NCI-H2081 (cell line): ENCODE measurements at places on chromosomes 3 and 15.

DNA sequence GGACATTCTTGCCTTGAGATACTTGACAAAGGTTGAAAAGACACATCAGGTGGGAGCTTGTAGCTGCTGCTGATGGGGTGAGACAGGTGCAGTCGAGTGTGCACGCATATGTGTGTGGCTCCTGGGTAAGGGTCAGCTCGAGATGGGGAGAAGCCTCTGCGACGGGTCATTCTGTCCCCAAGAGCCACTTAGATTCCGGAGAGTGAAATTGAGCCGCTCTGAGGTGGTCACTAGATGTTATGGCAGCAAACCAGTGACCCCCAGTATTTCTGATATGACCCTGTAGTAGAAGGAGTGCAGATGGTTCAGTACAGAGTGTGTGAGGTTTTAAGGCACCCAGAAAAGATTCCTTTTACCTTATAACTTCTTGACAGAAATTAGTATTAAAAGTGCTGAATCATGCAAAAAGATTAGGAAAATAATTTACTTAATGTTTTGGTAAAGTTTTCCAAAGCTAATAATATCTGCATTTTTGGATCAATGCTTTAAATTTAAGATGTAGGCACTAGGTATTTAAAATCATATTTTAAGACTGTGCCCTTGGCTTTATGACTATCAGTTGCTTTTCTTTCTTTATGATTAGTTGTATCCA lies 241.9 kb upstream of the TOPAZ1 start:
- no peak for DNase-seq

- DNase-seq = no peak
Measured at GRCh38 chr3:113291572-113291971, 80.2 kb downstream of the BOC start.

GRCh38 chr15:81023483-81024264 lies 23.0 kb downstream of the TLNRD1 start:
- no peak for DNase-seq

DNA sequence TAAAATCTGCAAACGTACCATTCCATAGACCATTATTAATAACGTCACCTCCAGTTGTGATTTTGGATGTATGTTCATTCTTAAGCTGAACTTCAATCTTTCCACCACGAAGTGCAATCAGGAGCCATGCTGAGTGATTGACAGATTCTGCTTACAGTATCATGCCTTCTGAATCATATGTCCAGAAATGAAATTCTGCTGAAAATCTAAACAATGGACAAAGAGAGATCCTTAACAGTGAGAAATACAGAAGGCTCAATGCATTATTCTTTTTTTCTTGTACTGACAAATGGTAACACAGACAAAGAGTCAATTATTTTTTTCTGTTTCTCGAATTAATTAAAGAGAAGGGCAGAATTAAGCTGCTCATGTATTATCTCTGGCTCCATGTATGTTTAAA lies 1114.5 kb downstream of the EPHA3 start:
- DNase-seq = no peak

- DNase-seq = peak; percentile 55
Measured at GRCh38 chr3:173411375-173411973, 13.9 kb downstream of the NLGN1 start.

DNA sequence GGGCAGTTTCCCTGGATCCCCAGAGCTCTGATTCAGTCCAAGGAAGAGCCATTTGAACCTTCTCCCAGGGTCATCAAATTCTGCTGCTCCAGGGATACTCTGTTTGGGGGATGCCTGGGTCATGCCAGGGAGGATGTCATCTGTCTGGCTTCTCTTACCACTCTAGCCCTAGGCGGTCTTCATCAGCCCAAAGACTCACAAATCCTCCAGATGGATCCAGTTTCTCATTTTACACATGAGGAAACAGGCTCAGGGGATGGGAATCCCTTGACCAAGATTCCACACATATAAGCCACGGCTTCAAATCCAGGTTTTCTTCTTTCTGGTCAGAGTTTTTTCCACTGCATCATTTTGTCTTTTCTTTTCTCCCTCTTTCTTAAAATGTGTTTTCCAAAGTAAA lies 36.7 kb downstream of the SLC28A1 start:
- DNase-seq = no peak

DNA sequence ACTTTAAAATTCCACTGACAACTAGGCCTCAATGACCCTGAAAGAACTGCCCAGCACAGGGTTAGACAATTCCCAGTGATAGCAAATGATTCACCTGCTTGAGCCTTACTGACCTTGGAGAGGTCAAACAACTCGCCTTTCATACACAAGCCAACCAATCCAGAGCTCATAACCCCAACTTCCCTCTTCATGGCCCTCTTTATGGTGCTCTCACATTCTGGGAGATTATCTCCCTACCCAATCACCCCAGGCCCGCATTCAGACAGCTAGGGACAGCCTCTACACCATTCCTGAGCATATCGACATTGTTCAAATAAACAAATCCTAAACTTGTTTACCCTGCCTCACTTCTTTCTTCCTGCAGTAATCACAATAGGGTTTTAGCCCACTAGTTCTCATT lies 32.2 kb upstream of the COLQ start:
- no peak for DNase-seq

DNA sequence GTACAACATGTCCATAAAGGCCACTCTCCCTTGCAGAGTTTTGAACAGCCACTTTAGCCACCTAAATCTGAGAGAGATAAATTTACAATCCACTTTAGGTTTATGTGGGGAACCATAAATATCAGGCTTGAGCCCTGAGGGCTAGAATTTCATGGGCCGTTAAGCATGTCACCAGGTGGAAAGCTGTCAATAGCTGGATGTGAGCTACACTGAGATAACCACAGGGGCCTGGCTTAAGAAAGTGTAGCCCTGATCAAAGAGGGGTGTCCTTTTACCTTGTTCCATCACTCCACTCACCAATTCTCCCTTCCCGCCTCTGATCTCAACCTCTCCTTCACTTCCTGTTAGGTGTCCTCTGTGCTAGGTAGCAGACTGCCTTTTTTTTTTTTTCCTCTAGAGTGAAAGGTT lies 172.8 kb upstream of the ICE2 start:
- peak; percentile 45 for DNase-seq

GRCh38 chr15:58227706-58228543 lies 89.7 kb downstream of the AQP9 start:
- peak; percentile 68 for DNase-seq

DNA sequence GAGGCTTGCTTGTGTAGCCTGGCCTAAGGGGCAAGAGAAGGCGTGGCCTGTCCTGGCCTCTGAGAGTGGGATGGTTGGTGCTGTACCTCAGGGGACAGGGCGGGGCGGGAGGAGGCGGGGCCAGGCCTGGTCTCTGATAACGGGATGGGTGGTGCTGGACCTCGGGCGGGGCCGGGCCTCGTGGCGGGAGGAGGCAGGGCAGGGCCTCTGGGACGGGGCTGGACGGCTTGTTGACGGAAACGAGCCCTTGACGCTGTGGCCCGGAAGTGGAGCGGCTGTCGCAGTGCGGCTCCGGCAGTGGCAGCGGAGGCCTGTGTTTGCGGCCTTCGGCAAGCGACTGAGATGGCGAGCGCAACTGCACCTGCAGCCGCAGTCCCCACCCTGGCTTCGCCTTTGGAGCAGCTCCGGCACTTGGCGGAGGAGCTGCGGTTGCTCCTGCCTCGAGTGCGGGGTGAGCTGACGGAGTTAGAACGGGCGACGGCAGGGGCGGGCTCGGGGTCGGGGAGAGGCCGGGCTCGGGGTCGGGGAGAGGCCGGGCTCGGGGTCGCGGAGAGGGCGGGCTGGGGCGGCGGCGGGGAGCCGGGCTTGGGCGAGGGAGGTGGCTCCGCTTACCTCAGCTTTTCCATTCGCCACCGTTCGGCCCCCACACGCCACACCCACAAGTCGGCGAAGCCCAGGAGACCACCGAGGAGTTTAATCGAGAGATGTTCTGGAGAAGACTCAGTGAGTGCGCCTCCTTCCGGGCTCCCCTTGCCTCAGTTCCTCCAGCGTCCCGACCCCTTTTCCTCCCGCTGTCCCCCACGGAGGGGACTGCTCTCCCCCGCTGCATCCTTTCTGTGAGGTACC lies at the start of gene CCNDBP1:
CCNDBP1 (plus strand) TSS at position 247 of the 846 bp plus-strand sequence; CDS start at position 343, 96 bp downstream.
- peak; percentile 83 for DNase-seq

GRCh38 chr3:94822298-94822697 lies 759.4 kb downstream of the NSUN3 start:
- no peak for DNase-seq

GRCh38 chr15:79067072-79067833 lies 23.3 kb downstream of the RASGRF1 start:
- DNase-seq = no peak

GRCh38 chr3:104514776-104515175 lies 851.9 kb upstream of the ALCAM start:
- DNase-seq = no peak

GRCh38 chr3:98980915-98981596 lies 79.6 kb upstream of the DCBLD2 start:
- DNase-seq = no peak

DNA sequence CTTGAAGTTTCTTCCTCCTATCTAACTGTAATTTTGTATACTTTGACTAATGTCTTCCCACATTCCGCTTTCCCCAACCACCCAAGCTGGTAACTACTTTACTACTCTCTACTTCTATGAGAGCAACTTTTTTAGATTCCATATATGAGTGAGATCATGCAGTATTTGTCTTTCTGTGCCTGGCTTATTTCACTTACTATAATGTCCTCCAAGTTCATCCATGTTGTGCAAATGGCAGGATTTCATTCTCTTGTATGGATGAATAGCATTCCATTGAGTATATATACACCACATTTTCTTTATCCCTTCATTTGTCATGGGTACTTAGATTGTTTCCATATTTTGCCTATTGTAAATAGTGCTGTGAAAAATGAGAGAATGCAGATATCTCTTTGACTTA lies 78.5 kb upstream of the CCNL1 start:
- DNase-seq = no peak

GRCh38 chr3:127606086-127606805 lies 8.0 kb downstream of the MCM2 start:
- no peak for DNase-seq

- no peak for DNase-seq
Measured at GRCh38 chr3:152328841-152329240, 60.1 kb downstream of the MBNL1 start.

DNA sequence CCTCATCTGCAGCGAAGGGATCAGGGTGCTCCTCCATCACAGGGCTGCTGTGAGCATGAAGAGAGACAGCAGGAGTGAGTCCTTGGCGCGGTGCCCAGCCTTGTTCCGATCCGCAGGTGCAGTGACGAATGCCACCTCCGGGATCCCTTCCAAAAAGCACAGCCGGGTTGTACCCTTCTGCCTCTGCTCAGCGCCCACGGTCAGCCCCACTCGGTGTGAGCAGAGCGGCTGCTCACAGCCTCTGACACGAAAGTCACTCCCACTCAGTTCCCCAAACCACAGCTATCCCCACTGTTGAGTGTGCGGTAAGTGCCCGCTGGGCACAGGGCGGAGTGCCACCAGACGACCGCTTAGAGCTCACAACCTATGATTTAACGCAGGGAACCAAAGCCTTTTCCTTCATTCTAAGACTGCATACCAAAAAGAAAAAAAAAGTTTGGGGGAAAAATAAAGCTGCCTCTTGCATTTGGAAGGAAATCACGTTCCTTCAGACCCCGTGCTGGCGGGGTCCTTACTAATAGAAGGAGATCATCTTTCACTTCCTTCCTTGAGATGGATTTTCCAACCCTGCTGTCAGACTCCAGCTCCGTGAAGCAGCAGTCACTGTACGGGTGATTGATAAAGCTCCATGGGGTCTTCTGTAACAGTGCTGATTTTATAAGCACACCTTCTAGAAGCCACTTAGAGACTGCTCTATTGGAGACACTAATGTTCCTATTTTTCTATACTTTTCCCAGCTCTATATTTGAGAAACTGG lies 34.7 kb upstream of the TUBGCP5 start:
- DNase-seq = peak; percentile 83

DNA sequence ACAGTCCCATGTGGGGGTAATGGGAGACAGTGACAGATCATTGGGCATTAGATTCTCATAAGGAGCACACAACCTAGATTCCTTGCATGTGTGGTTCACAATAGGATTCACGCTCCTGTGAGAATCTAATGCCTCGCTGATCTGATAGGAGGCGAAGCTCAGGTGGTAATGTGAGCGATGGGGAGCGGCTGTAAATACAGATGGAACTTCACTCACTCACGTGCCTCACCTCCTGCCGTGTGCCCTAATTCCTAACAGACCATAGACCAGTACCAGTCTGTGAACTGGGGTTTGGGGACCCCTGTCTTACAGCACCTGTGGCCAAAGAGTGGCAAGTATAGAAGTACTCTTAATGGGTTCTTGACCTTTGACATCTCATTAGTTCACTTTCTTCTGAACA lies 554.7 kb downstream of the FOXP1 start:
- DNase-seq = no peak

DNA sequence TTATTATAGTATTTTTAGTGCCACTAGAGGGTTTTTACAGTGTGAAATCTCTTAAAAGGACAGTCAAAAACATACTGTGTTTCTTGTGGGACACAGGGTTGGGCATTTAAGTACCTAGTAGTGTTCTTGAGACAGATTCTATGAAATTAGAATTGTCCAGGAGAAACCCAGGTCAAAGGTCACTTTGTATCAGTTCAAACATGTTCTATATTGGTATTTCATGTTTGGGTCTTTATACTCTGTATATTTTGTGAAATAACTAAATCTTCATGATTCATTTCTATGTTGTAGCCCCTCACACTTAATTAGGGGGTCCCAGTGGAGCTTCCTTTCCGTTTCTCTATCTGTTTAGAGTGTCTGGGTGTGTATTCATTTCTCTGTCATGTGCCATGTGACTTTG lies 171.6 kb downstream of the PTPRG start:
- no peak for DNase-seq

GRCh38 chr3:53160061-53160659 lies 849 bp upstream of the PRKCD start:
- DNase-seq = no peak
